ENCODE measurements at places on chromosomes 5 and 9. TPM values are rescaled to one million over a fixed set of nuclear protein-coding genes. Genes with fewer than 3 reads are reported as not detected.

The PCDHGC5 gene
- 7.0 TPM for total RNA-seq

The PRDM9 gene
- total RNA-seq = not detected

The MEGF10 gene
- not detected for total RNA-seq

The LECT2 gene
- not detected for total RNA-seq

The SLC6A19 gene
- not detected for total RNA-seq

The LHX3 gene
- not detected for total RNA-seq

The IQGAP2 gene
- total RNA-seq = 2.5 TPM

The PRRX2 gene
- total RNA-seq = 36.1 TPM

The TSSK1B gene
- 1.4 TPM for total RNA-seq

The LHFPL2 gene
- total RNA-seq = 42.8 TPM

The IL5 gene
- total RNA-seq = not detected

The FYB1 gene
- total RNA-seq = 0.54 TPM

The NRARP gene
- not detected for total RNA-seq

The FGFR4 gene
- 0.74 TPM for total RNA-seq

The NIPAL4 gene
- not detected for total RNA-seq

The NOL8 gene
- total RNA-seq = 36.5 TPM

The DMGDH gene
- total RNA-seq = 7.3 TPM

The DYNC2I2 gene
- 65.7 TPM for total RNA-seq

The ZBED3 gene
- total RNA-seq = 0.90 TPM

The SMIM3 gene
- 61.8 TPM for total RNA-seq

The PKN3 gene
- 3.6 TPM for total RNA-seq

The SLC1A3 gene
- 3.7 TPM for total RNA-seq

The SPINK13 gene
- not detected for total RNA-seq

The SLC25A25 gene
- total RNA-seq = 20.2 TPM

The SNCAIP gene
- total RNA-seq = 0.57 TPM

The RAD23B gene
- total RNA-seq = 171 TPM

The PCDHB9 gene
- 0.41 TPM for total RNA-seq

The SOX30 gene
- not detected for total RNA-seq

The CDK5RAP2 gene
- total RNA-seq = 36.8 TPM

The PKD2L2 gene
- total RNA-seq = not detected

The RIOK2 gene
- total RNA-seq = 24.9 TPM

The UHRF2 gene
- total RNA-seq = 129 TPM

The TAF11L10 gene
- not detected for total RNA-seq

The ABL1 gene
- 55.5 TPM for total RNA-seq

The MLANA gene
- not detected for total RNA-seq

The SLC36A3 gene
- total RNA-seq = not detected

The SHOC1 gene
- total RNA-seq = 0.09 TPM

The ECM2 gene
- total RNA-seq = 23.3 TPM

The ADAMTS2 gene
- 25.8 TPM for total RNA-seq

The IRX2 gene
- total RNA-seq = 0.90 TPM

The PCDHB13 gene
- 0.27 TPM for total RNA-seq

The ARID3C gene
- 0.74 TPM for total RNA-seq

The SAP30L gene
- total RNA-seq = 21.5 TPM

The PCDHA1 gene
- 0.09 TPM for total RNA-seq
